ENCODE measurements at places on chromosomes 13 and 19.
A peak's percentile ranks its signal among the peaks of the same experiment; 100 is the strongest.

DNA sequence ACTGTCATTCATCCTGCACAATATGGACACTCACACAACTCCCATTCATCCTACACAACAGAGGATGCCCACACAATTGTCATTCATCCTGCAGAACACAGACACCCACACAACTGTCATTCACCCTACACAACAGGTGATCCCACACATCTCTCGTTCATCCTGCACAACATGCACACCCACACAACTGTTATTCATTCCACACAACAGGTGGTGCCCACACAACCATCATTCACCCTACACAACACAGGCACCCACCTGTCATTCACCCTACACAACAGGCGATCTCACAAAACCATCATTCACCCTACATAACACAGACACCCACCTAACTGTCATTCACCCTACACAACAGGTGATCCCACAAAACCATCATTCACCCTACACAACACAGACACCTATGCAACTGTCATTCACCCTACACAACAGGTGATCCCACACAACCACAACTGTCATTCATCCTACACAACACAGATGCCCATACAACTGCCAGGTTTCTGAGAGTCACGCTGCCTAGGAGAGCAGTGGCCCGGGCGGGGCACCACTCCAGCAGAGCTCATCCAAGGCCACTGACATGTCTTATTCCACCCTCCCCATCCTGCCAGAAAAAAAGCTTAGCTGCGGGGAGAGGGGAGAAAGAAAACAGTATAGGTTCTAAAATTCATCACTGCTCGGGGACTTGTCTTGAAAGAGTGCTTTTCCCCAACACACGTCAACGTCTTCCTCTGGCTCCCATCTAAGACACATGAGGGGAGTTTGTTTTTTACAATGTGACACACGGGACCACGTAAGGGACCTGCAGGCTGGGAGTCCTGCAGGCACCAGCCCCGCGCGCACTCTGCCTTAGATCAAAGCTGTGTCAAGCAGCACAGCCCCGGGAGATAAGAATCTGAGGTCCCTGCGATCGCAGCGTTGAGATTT, 44.0 kb downstream of the KLF2 start:
- DNase-seq = no peak

GRCh38 chr13:48403913-48404312, 9.0 kb downstream of the LPAR6 start:
- no peak for DNase-seq

- peak; percentile 47 for DNase-seq
Observed at GRCh38 chr13:38398711-38399493, 49.3 kb downstream of the UFM1 start.

DNA sequence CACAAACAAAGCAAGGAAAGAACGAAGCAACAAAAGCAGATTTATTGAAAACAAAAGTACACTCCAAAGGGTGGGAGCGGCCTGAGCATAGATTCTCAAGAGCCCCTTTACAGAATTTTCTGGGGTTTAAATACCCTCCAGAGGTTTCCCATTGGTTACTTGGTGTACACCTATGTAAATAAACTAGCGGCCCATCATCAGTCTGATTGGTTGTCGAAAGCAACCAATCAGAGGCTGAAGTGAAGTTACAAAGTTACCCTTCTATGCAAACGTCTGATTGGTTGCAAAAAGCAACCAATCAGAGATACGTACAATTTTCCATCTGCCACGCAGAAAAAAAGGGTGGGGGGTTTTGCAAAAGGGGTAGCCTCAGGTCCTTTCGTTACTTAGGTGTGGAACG, 96.3 kb upstream of the UBAC2 start:
- no peak for DNase-seq

- no peak for DNase-seq
Observed at GRCh38 chr19:2888731-2889224, 11.9 kb upstream of the ZNF57 start.

- DNase-seq = no peak
Observed at GRCh38 chr13:81872581-81872980, 1531.7 kb upstream of the SPRY2 start.

DNA sequence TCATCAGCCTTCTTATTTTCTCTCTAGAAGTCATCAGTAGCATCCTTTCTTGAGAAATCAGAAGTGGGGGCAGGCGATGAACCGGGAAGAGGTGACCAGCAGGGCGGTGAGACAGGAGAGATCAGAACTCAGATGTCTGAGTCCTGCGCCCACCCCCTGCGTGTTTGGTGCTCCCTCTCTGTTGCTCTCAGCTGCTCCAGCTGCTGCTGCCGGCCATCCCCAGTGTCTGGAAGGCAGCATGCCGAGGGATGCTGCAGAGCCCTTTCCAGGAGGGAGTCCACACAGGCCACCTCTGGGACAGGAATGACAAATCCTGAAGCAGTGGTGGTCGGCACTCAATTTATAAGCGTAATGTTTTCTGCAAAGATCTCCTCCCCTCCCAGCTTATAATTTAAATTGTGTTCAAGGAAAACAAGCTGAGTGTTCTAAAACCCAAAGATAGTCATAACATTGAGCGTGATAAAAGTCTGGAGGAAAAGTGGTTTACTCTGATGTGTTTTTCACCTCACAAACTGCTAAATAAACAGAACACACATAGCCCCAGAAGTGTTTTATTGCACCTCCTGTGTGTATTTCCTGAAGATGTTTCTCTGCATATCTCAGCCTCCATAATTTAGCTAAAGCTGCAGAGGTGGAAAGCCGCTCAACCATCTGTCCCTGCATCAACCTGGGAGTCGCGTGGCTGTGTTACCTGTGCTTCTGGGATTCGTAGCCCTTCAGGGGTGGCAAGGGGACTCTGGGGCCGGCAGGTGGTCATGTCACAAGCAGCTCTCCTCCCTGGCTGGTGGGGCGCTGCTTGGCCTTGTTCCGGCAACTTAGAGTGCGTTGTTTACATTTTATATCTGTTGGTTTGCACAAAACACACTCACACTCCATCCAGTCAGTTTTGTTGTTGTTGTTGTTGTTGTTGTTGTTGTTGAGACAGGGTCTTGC, 191.2 kb downstream of the USP12 start:
- no peak for DNase-seq

- DNase-seq = no peak
Observed at GRCh38 chr19:1582201-1582600, 10.5 kb downstream of the MBD3 start.

DNA sequence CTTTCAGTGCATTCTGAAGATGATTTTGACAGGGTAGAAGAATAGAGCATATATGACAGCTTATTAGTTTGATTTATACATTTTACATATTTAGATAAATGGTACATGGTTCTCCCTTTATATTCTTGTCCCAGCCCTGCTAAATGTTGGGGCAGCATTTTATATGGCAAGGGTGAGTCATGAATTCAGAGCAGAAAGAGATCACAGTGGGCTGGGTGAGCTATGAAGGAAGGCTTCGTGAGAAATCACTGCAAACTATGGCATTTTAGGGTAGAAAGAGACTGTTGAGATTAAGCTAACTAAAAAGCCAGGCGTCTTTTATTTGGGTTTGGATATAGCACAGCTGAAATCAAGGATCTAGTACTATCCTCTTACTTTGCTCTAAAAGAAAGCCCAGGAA, 23.9 kb upstream of the METTL21C start:
- DNase-seq = no peak

DNA sequence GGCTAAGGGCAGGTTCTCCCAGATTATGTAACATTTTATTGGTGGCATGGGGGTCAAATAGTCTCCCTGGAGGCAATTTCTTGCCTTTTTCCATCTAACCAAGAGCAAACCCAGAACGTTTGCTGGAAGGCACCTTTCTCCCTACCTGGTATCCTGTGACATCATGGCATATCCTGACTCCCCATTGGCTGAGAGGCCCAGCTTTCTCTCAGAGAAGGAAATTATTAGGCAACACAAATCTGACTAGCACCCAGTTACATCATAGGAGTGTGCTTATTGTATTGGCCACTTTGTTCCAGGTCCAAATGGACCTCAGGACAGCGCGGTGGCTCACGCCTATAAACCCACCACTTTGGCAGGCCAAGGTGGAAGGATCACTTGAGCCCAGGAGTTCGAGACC, 13.0 kb downstream of the NTN5 start:
- no peak for DNase-seq

DNA sequence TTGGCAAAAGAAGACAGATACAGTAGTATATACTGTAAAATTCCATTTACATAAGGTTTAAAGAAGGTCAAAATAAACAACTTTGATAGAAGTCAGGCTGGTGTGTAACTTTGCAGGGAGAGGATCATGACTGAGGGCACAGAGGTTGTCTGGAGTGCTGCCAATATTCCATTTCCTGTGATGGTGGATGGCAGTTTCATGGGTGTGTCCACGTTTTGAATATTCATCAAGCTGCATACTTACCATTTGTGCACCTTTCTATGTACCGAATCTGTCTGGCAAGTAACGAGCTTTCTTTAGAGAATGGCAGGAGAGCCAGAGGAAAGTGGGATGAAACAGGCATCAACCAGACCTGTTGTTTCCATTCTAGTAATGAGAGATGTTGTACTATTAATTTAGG, 420.5 kb upstream of the HTR2A start:
- no peak for DNase-seq

- DNase-seq = no peak
Observed at GRCh38 chr19:19214892-19215291, 3.1 kb downstream of the NCAN start.

- no peak for DNase-seq
Observed at GRCh38 chr19:3250675-3251074, 26.2 kb downstream of the CELF5 start.

GRCh38 chr13:48178126-48178525, 54.9 kb upstream of the ITM2B start:
- DNase-seq = no peak

DNA sequence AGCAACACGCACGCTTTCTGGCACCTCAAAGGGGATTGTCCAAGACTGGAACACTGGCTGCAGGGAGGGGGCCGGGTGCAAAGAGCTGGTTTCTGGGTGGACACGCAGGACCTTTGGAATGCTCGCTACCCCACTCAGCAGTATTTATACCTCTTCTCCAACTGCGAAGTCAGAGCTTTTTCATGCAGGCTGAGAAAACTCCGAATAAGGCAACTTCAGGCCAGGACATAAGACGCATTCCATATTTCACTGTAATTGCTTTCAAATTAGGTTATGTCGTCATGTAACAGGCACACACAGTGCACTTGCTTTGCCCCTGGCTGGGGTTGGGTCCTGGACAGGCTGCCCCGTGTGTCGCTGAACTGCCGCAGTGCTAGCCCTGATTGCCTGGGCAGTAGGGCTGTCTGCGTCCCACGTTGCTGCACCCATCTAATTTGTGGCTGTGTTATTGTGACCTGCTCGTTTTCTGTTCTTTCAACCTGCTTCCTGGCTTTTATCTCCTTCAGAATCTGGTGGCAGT, 44.5 kb downstream of the ACTN4 start:
- peak; percentile 89 for DNase-seq

DNA sequence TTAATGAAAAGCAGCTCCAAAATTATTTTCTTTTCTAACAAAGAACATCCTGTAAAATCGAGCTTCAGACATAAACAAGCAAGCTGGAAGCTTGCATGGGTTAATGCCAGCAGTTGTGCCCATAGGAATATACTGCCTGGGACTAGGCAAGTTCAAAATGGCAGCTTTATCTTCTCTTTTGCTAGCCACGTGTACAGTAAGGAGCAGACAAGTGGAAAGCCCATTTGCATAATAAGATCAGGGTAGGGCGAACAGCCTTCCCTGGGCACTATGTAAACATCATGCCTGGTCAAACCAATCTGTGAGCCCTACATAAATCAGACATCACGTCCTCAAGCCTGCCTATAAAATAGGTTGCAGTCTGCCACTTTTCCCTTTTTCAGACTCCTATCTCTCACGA, 489.7 kb downstream of the RFC3 start:
- no peak for DNase-seq

DNA sequence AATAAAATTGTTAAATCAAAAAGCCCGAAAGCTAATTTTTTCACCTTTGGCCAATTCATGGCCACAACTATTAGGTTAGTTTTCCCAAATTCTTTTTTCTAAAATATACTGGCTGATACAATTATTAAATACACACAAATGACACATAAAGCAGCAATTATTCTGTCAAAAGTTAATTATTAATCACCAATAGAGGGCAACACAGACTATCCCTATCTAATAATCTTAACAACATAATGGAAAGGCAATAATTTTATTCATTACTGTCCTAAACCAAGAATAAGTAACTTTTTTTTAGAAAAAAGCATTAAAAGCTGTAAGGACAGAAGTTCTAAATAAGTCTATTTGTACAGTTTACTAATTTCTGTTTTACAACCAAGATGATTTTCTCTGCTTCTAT, 51.7 kb downstream of the KATNAL1 start:
- DNase-seq = no peak

DNA sequence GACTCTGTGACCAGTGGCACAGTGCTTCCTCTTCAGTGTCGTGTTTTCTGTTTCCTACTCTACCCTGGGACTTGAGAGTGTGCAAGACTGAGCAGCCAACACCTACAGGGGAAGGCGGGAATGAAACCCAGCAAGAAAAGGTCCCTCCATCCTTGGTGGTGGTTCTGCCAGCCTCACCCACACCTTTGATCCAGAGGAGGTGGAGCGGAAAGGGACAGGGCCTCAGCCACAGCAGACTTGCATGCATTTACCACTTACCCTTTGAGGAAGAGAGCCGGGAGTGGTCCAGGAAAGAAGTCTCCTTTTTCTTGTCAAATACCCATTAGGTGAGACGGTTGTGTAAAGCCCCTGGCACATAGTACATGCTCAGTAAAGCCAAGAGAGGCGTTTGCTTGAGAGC, 164.8 kb upstream of the ZNF536 start:
- no peak for DNase-seq

- peak; percentile 37 for DNase-seq
Observed at GRCh38 chr13:44578067-44578400, 1.9 kb upstream of the TSC22D1 start.

- no peak for DNase-seq
Observed at GRCh38 chr13:61410669-61411297, 4.9 kb downstream of the PCDH20 start.

DNA sequence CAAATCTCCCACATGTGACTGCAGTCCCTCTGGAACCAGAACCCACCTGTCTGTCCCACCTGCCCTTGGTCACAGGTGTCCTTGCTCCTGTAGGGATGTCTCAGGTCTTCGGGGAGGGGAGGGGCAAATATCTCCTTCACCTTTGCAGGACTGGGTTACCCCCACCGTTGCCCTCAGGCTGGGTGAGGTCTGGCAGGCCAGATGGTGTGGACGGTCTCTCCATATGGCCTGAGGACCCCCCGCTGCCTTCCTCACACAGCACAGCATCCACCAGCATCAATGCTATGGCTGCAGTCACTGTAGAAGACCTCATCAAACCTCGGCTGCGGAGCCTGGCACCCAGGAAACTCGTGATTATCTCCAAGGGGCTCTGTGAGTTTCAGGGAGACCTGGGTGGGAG, 10.0 kb downstream of the SLC5A5 start:
- DNase-seq = no peak

DNA sequence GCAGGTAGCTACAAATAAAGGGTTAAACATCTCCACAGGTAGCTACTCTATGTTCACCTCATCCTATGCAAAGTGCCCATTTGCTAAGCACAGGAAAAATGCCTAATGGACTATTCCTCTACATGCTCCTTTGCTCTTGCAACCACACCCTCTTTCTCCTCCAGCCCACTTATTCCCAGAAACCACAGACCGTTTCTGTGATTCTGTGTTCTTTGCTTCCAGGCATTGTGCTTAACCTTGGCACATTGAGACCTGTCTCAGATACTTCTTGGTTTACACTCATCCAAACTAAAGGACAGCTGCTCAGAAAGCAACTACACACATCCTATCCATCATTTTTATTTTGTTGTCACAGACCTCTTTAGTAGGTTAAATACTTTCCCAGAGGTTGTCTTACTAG, 785.0 kb upstream of the MIR17HG start:
- no peak for DNase-seq
